Spinal cord (tissue), 10 donors: ENCODE measurements at places on chromosomes 5 and 9. TPM values are rescaled to one million over a fixed set of nuclear protein-coding genes. Genes with fewer than 3 reads are reported as not detected.

BARX1 gene
- total RNA-seq, result 0.17 TPM

GNA14 gene
- 6.1 TPM for total RNA-seq

HCN1 gene
- total RNA-seq, result 1.9 TPM

AK8 gene
- 2.3 TPM for total RNA-seq

SPATA31C1 gene
- total RNA-seq, result 0.20 TPM

PTGR1 gene
- 44.7 TPM for total RNA-seq

MYMK gene
- not detected for total RNA-seq

BAAT gene
- total RNA-seq, result 0.40 TPM

OBP2B gene
- not detected for total RNA-seq

GLRA1 gene
- total RNA-seq, result 39.1 TPM

MARCHF11 gene
- 1.8 TPM for total RNA-seq

RNF38 gene
- total RNA-seq, result 37.3 TPM

- H3K27me3 ChIP-seq, result no peaks in the 10 kb centered on the region
- H3K27ac ChIP-seq, result no peak overlapping the region
- H3K4me3 ChIP-seq, result no peak overlapping the region
- peaks cover 51% of the 10 kb centered on the region for H3K4me1 ChIP-seq
These were observed 15.6 kb downstream of the PRRC2B start for GRCh38 chr9:131409458-131409992.

GRCh38 chr5:73678807-73679206 is 52.8 kb downstream of the ARHGEF28 start:
- no peak for DNase-seq
- peaks cover 5% of the 10 kb centered on the region for H3K4me1 ChIP-seq
- H3K27me3 ChIP-seq, result no peaks in the 10 kb centered on the region

DNA sequence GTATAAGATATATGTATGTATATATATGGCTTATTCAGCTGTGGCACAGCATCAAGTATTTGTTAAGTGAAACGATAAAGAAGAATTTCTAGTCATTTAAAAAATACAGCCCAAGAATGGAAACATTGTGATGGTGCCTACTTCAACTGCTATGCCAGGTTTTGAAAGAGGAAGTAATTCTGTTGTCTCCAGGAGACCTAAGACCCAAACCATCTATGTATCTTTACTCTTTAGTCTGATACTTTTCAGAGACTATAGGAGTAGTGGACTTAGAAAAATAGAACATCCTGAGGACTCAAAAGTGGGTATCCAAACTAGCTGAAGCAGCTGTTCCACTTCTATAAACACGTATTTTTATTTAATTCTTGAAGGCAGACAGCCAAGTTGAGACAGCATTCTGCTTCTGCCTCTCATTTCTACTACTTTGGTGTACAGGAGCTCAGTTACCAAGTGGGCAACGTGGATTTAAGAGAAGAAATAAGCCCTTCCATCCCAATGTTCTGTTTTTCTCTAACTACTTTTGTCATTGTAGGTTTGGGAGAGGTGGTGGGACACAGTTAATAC is 110.7 kb downstream of the RPS23 start:
- no peaks in the 10 kb centered on the region for H3K27me3 ChIP-seq
- no peak overlapping the region for H3K27ac ChIP-seq
- no peak for DNase-seq
- no peaks in the 10 kb centered on the region for H3K36me3 ChIP-seq

DNA sequence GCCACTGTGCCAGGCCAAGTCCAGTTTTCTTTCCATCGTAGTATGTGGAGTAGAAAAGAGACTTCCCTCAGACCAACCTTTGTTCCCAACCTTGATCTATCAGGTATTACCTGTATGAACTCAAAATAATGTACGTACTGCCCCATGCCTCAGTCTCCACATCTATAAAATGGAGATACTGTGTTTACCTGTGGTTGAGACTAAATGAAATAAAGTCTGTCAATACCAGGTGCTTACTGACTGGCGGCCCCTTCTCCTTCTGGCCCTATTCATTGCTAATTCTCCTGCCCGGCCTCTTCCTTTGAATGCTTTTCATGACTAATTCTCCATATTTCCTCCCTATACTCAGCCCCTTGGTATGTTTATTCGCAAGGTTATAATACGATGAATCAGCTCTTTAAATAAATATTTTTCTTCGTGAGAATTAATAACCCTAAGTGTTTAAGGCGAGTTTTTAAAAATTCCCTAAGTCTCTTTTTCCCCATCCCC is 89.6 kb upstream of the BASP1 start:
- H3K4me3 ChIP-seq, result no peak overlapping the region
- H3K27ac ChIP-seq, result no peak overlapping the region
- no peaks in the 10 kb centered on the region for H3K4me1 ChIP-seq
- DNase-seq, result no peak

- peaks cover 5% of the 10 kb centered on the region for H3K4me1 ChIP-seq
- H3K27ac ChIP-seq, result no peak overlapping the region
- DNase-seq, result no peak
- H3K27me3 ChIP-seq, result no peaks in the 10 kb centered on the region
- no peak overlapping the region for H3K4me3 ChIP-seq
- H3K36me3 ChIP-seq, result no peaks in the 10 kb centered on the region
These were observed 3.6 kb downstream of the IL5 start for GRCh38 chr5:132539716-132540115.

GRCh38 chr9:3863111-3863528 is 337.3 kb upstream of the RFX3 start:
- no peaks in the 10 kb centered on the region for H3K27me3 ChIP-seq
- peak; percentile 77 for DNase-seq
- H3K4me3 ChIP-seq, result peak overlapping the region; percentile 14
- peaks cover 3% of the 10 kb centered on the region for H3K4me1 ChIP-seq
- no peaks in the 10 kb centered on the region for H3K36me3 ChIP-seq

- no peaks in the 10 kb centered on the region for H3K36me3 ChIP-seq
- H3K4me1 ChIP-seq, result peaks cover 9% of the 10 kb centered on the region
- H3K4me3 ChIP-seq, result no peak overlapping the region
- H3K27me3 ChIP-seq, result peaks cover 2% of the 10 kb centered on the region
- DNase-seq, result no peak
These were observed 68.7 kb upstream of the FSTL4 start for GRCh38 chr5:133680830-133681565.

DNA sequence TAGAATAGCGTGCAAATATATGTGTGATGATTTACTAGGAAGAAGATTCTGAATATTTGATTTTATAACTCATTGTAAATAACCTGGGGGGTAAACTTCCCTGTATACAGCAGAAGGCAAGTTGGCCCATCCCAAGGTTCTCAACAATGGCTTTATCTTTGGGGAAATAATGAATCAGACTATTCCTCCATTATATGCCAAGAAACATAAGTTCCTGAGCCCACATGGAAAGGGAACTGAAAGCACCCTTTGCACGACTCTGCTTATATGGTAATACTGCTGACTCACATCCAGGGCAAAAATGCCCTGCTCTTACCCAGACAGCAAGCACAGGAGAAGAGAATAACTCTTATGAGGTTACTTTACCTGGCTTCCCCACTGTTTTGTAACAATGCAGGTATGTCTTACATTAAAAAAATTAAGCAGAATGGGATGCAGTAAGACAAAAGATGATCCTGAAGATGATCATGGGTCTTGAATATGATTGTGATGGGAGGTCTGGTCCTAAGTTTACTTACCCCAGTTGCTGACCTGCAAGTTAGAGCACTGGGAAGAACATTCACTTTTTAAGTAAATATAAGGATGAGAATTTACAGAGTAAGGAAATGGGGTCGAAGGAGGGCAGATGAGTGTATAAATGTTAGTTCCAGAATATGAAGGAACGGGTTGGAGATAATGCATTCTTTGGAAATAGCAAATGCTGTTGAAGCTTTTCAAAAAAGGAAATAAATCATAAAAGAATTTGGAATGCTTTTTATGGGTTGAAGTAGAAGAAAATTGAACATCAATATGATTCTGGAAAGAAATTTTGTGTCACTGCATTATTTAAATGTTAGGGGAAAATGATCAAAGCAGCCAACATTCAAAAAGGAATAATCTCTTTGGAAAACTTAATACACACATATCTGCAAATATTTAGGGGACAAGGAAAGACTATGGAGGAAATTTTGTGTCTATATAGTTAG is 428.4 kb upstream of the MPDZ start:
- H3K27me3 ChIP-seq, result no peaks in the 10 kb centered on the region
- H3K27ac ChIP-seq, result no peak overlapping the region
- no peaks in the 10 kb centered on the region for H3K4me1 ChIP-seq
- no peak overlapping the region for H3K4me3 ChIP-seq
- no peak for DNase-seq
- no peaks in the 10 kb centered on the region for H3K36me3 ChIP-seq

GRCh38 chr5:131488463-131488862 is 146.6 kb downstream of the RAPGEF6 start:
- peaks cover 6% of the 10 kb centered on the region for H3K36me3 ChIP-seq
- no peak overlapping the region for H3K27ac ChIP-seq
- H3K4me3 ChIP-seq, result no peak overlapping the region
- H3K4me1 ChIP-seq, result no peaks in the 10 kb centered on the region
- no peak for DNase-seq
